ENCODE measurements at places on chromosomes 5 and 9.

DNA sequence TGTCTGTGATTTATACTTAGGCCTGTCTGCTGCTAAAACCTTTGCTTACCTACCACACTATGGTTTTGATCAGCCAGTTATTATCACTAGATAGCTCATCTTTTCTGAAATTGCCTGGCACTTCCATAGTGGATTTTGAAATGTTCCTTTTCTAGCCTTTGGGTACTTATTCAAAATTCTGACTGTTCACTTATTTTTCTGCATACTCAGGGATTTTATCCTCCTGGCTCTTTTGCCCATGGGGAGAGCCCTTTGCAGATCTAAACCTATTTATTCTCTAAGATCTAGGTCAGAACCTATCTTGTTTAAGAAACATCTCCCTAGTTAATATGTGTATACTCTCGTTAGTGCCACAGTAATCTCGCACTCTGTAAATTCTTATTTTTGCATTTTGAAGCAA, 103.5 kb upstream of the C9orf72 start:
- no peak for DNase-seq

DNA sequence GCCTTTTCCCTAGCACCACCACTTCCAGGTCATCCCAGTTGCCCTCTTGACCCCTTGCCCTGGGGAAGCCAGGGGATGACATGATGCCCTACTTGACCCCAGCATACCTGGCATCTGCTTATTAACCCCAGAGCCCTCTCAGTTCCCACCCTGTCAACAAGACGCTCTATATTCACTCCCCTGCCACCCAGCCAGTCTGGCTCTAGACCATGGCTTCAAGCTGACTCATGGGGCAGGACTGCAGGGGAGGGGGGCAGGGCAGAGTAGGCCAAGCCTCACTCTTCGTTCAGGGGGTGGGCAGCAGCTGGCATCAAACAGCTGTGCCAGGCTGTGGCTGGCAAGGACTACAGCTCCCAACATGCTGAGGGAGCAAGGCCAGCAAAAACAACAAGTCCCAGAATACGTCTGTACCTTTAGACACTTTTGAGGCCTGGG, 5.3 kb downstream of the ATOSB start:
- no peak for DNase-seq

DNA sequence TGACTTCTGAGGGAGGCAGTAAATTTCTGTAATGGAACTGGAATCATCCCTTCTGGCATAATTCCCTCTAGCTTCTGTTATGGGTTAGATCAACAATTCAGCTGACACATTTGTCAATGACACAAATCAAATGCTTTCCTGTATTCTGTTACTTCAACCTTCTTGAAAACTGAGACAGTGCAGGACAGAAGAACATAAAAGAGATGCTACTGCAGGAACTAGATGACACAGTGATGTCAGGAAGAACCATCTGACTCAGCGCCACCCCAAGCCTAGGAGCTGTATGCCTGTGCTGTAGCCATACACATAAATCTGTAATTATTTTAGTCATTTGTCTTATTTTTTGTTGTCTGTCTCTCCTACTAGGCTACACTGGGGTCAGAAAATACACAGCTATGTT, 18.2 kb upstream of the CEP120 start:
- DNase-seq = no peak

DNA sequence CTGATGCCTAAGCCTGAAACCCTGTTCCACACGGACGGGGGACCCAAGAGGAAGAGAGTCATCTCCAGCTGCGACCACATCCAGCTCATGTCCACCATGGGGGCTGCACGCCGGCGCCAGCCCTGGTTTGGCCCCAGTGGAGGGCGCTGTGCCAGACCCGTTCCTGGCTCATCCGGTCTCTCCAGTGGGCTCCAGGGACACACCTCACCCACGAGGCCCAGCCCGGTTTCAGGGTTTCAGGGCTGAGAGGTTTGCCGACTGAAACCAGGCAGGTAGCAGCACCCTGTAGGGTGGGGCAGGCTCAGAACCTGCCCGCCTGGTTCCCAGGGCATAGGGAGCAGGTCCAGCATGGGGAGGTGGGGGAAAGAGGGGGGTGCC, 71.4 kb upstream of the STXBP1 start:
- DNase-seq = peak; percentile 66

GRCh38 chr9:134126373-134126772, 9.5 kb upstream of the WDR5 start:
- DNase-seq = no peak

DNA sequence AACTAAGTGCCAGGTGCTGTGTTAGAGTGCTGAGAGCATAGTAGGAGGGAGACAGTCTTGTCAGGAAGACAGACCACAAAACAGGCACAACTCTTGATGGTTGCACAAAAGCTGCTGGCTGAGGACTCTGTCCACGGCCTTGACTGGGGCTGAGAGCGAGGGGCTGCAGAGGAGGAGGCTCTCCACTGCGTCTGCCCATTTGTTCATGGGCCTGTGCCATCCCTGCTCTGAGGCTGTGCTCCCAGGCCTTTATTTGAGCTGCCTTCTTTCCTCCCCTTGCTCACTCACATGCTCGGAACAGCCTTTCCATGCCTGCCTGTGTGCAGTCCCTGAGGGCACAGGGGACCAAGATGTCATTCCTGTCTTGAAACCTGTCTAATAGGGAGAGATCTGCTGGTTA, 147.8 kb downstream of the CACNA1B start:
- no peak for DNase-seq

GRCh38 chr5:92800365-92800764, 780.7 kb downstream of the NR2F1-AS1 start:
- no peak for DNase-seq

DNA sequence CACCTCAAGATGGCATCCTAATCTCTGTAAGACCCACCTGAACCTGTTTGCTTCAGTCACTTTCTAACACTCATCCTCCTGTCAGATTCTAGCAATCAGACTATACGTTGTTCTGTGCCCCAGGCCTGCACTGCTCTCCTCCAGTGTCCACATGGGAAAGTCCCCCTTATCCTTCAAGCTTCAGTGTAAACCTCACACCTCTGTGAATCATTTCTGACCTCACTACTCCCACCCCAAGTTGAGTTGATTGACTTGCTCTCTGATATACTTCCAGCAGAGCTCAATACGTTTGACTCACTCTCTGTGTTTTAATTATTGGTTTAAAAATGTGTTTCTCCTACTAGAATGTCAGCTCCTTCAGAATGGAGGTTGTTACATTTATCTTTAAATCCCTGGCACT, 240.2 kb downstream of the FBXL17 start:
- DNase-seq = no peak

DNA sequence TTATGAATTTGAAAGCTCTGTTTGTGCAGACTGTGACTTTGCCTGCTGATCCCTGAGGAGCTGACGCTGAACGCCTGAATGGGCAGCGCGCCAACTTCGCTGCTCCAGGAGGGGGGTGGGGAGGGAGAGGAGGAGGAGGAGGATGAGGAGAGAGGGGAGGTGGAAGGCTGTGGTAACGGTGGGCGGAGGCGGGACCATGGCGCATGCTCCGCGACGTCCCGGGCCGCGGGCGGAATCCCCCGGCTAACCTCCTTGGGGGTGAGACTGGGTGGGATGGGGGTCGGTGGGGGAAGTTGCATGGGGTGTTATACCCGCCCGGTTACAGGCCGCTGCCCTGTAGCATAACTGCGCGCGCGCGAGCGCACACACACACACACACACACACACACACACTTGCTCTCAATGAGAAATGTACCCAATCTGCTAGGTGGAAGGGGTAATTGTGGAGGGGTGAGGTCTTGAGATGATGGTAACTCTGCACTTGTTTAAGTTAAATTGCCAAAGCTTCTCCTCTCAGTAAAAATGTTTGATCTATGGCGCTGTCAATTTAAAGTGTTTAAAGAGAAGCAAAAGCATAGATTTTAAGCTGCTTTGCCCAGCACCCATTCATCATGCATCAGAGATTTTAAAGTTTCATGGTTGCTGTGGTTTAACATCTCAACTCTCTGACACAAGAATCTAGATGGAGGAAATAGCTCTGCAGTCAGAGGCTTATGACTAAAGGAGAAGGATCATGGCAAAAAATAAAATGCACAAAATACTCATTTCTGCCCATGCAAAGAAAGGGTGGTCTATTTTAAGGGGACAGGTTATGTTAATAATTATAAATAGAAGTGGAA, 76.6 kb upstream of the TBCA start:
- no peak for DNase-seq

- DNase-seq = no peak
These were observed 199.3 kb downstream of the SGCD start for GRCh38 chr5:156526081-156526925.

GRCh38 chr5:5755888-5756287, 333.4 kb downstream of the ICE1 start:
- no peak for DNase-seq

DNA sequence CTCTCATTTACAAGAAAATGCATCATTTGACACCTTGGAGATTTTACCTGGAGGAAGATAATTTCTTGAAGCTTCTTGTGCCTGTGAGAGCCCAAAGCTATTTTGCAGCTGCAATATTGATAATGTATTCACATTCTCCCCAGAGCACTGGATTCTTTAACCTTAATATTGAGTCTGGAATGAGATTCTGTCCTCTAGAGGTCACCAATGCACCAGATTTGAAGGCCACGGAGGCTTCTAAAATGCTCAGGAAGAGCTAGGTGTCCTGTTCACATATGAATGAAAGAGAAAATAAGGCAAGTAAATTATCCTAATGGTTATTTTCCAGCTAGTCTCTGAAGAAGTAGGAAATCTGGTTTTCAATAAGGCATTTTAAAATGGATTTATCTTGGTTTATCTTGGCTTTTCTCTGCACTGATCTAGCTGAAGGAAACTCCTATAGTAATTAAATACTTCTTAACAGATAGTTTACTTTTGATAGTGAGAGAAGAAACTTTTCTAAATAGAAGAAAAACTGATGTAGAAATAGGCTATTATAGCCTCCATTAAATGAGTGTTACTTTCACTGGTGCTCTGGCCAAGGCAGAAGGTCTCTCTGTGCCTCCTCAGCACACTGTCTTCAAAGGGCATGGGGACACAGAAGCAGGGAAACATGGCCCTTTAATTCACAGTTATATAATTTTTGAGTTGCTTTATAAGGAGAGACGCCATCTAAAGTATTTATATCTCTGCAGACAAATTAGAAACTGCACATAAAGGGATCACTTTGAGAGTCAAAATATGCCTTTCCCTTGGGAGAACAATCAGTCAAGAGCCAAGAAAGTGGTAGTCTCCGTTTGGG, 297.0 kb upstream of the ACTBL2 start:
- peak; percentile 46 for DNase-seq

GRCh38 chr5:137758715-137759306, 4.6 kb upstream of the HNRNPA0 start:
- no peak for DNase-seq

DNA sequence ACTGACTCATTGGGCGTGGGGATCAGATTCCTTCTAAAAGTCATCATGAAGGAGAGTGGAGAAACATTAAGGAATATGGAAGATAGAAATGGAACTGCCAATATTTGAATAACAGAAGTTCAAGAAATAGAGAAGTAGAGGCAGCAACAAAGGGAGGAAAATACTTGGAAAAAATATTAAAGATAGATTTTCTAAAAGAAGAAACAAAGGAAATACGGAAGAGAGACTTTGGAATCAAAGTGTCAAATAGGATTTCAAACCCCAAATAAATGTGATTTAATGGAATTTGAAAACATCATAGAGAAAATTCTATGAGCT, 605.1 kb upstream of the KLF4 start:
- DNase-seq = no peak

DNA sequence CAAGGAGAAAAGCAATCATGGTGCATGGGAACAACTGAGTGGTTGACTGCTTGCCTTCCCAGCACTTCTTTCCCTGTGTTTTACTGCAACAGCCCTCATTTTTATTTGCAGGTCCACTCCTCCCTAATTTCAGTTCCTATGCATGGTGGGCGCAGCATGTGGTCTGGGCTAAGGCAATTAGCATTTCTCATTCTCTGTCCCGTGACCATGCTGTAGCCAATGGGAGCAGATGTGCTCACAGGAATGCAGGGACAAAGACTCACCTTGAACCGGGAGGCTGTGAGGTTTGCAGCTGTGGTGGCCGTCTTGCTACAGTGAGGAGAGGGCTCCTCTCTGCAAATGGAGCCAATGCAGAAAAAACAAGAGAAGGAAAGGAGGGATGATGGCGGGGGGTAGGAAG, 315.5 kb downstream of the SLIT3 start:
- no peak for DNase-seq

DNA sequence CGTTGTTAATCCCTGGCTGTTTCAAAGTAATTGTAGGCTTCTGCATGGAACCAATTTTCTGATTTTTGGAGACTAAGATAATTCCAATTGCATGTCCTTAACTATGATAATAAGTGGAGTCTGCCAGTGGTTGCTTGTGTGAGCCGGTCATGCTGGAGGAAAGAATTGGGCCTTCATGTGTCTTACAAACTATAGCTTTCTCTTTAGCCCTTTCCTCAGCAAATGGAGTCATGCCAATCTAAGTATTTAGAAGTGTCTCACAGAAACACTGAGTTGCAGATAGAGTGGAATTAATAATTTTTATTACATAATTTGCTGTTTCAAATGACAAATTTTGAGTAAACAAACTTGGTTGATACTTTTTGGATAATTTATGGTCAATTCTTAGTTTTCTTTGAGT, 200.4 kb downstream of the FBXL7 start:
- no peak for DNase-seq

- DNase-seq = no peak
These were observed 256.0 kb downstream of the TMEM167A start for GRCh38 chr5:82820961-82821845.

DNA sequence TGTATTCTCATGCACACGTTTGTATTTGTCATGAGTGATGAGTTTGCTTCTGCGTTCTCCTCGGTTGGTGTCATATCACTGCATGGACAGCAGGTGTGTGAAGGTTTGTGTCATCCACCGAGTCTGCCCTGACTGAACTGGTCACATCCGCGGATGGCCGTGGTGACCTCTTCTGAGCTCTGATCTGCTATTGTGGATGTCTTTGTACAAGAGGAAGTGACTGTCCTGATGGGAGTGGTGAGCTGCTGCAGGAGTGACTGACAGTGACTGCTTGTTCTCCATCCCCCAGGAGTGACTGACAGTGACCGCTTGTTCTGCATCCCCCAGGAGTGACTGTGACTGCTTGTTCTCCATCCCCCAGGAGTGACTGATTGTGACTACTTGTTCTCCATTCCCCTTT, 69.9 kb downstream of the EHMT1 start:
- no peak for DNase-seq

DNA sequence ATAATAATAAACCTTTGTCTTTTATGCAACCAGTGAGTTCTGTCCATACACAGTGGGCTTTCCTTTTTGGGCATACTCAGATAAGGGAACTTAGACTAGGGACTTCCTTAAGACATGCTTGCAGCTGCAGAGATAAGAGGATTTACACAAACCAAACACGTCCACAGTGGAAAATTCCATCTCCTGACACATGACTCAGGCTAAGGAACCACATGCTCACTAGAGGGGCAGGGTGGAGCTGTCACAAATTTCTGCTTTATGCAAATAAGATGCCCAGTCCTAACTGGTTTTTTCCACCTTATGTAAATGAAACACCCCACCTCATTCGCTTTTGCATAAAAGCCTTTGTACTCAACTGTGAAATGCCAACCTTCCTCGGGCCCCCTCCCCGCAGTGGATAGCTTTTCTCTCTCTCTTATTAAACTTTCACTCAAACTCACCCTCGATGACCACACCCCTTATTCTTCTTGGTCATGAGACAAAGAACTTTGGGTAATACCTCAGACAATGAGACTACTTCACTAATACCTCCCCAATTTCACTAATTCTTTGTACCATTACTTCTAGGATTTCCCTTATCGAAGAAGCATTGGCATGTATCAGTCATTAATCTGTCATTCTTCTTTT, 170.3 kb upstream of the FTMT start:
- no peak for DNase-seq

GRCh38 chr5:73155271-73156222, 17.4 kb upstream of the TMEM174 start:
- no peak for DNase-seq

Data from T47D (cell line).